Foreskin keratinocyte (primary cell): ENCODE measurements at places on chromosomes 7 and 10. TPM values are rescaled to one million over a fixed set of nuclear protein-coding genes. Genes with fewer than 3 reads are reported as not detected.

GRCh38 chr10:83274088-83274487, 865.2 kb upstream of the GHITM start:
- peak; percentile 28 for DNase-seq

DNA sequence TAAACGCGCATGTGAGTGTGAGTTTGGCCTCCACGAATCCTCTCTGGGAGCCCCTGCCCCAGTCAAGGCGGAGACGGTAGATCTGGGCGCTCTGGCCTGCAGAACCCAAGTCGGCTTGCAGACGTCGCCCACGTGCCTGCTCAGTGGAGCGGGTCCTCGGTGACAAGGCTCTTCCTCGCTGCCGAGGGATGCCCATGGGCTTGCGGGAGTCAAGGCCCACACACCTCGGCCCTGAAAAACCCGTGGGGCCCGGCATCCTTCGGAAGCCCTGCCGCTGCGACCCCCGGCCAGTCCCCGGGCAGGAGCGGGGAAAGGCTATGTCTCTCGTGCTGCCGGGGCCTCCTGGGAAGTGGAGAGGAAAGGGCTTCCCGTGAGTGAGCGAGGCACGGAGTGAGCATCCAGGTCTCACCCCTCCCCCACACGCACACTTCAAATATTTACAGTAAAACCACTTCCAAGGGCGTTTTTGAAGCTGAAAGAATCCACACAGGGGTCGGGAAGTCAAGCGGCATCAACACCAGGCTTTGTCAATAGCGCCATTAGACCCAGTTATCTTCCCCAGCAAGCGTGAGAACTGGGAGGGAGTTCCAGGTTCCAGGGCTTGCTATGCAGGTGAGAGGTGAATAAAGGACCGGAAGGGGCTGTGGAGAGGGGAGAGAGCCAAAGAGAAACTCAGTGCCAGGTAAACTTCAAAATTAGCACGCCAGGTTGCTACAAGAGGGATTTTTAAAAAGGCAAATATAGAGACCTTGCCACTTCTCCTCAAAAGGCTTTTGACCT, 1.1 kb upstream of the MNX1 start:
- DNase-seq: no peak

DNA sequence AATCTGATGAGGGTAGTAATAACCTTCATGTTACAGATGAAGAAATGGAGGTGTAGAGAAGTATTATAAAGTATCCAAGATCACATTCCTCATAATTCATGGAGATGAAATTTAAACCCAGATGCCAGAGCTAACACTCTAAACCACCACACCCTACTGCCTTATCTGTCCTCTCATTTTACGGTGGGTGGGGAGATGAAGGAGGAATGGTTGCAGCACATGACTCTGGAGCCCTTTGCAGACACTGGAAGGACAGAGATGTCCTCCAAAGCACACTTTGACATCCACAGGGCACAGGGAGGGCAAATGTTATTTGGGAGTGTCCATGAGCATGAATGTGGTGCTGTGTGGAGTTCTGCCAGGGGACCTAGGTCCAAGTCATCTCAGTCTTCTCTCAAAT, 1.1 kb downstream of the PLEKHS1 start:
- DNase-seq: no peak

Gene SEC31B
- total RNA-seq: 1.4 and 1.5 TPM in 2 replicates

- no peak for DNase-seq
These were observed 114.7 kb upstream of the EGFR start for GRCh38 chr7:54904130-54904529.

DNA sequence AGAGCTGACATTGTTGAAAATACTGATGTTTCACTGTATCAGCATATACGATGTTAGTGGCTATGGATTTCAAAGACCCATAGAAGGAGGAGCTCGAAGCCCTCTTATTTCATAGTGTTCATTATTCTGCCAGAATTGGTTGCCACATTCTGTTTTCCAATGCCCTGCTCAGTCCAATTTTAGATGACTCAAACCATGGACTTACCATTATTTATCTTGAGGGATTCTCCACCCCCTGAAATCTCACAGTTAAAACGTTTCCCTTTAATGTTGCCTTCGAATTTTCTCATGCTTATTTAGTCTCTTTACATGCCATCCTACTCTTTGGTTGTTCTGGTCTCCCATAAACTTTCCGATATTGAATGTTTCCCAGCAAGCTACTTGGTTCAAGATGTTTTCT, 264.5 kb downstream of the HDAC9 start:
- DNase-seq: no peak

DNA sequence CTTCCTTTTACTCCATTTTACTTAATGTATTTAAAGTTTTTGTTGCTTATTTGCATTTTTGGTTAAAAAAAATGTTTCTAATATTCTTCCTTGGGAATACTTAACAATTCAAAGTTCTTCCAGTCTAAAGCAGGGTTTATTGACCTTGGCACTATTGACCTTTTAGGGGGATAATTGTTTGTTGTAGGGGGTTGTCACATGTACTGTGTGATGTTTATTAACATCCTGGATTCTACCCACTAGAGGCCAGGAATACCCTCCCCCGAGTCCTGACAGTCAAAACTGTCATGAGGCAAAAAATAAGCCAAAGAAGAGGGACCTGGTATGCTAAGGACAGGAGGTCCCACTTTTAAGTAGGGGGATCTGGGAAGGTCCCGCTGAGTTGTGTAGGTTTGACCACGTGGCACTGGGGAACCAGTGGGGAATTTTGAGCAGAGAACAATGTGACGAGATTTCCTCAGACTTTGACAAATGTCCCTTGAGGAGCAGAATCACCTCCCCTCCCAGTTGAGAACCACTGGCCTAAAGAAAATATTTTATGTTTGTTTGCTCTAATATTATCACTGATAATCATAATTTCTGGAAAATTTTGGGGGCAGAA, 178.3 kb upstream of the PRR15 start:
- DNase-seq: no peak

Gene GJC3
- not detected in 2 replicates for total RNA-seq
